Renal cortical epithelial cell (primary cell): ENCODE measurements at places on chromosomes 2 and 18. TPM values are rescaled to one million over a fixed set of nuclear protein-coding genes. Genes with fewer than 3 reads are reported as not detected.

- DNase-seq = peak; percentile 22
These were observed 142.0 kb upstream of the GAREM1 start for GRCh38 chr18:32612651-32613050.

DNA sequence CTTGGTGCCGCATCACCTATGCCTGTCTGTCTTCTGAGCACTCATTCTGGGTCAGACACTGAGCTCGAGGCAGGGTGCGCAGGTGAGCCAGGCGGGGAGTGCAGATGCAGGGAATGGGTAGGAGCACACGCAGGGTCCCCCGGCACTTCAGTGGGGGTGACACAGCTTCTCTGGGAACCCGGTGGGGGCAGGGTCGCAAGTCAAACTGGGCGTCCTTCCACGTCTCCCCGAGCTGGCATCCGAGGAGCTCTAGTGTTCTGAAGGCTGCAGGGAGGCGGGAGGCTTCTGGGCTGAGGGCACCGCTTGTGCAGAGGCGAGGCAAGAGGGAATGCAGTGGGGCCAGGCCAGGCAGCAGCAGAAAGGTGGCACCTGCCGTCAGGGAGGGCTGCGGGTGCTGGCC, 86.0 kb downstream of the DGKD start:
- DNase-seq = no peak

GRCh38 chr18:77811503-77811902, 561.9 kb downstream of the GALR1 start:
- no peak for DNase-seq

GRCh38 chr18:48106976-48107781, 176.7 kb upstream of the SMAD2 start:
- DNase-seq = peak; percentile 16

Gene CHRNG
- not detected in 2 replicates for total RNA-seq

Gene SNORC
- 0.69 and 2.1 TPM in 2 replicates for total RNA-seq

Gene PRKAG3
- total RNA-seq = not detected in 2 replicates

GRCh38 chr18:45688113-45688512, 35.9 kb upstream of the SLC14A1 start:
- DNase-seq = no peak

DNA sequence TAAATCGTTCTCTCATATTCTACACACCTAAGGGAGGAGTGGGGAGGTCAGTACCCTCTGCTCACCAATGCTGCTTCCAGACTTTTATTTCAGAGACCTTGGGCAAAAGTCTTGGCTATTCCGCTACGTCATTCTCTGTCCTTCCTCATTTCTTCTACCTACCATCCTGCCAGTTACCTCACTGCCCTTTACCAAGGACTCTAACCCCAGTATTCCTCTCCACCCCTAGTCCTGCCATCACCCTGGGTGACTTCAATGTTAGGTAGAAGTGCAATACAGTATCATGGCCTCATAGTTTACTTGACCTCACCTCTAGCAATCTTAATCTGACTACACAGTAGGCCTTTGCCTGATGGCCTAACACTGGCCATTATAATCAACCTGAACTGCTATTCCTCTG, 27.8 kb downstream of the RTN4 start:
- DNase-seq = no peak

DNA sequence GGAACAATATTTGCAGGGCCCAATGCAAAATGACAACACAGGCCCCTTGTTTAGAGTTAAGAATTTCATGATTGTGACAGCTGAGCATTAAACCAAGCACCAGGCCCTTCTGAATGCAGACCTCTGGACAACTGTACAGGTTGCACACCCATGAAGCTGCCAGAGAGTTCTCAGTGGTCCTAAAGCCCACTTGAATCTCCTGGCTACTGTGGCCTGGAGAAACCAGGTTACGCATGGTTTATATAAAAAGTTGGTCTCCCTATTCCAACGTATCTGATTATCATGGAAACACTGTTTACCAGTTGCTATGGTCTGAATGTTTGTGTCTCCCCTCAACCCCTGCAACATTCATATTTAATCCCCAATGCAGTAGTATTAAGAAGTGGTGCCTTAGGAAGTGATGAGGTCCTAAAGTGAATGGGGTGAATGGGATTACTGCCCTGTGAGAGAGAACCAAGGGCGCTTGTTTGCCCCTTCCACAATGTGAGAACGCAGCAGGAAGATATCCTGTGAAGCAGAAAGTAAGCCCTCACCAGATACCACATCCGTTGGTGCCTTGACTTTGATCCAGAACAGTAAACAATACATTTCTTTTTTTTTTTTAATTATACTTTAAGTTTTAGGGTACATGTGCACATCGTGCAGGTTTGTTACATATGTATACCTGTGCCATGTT, 48.0 kb upstream of the ANXA4 start:
- DNase-seq = no peak

DNA sequence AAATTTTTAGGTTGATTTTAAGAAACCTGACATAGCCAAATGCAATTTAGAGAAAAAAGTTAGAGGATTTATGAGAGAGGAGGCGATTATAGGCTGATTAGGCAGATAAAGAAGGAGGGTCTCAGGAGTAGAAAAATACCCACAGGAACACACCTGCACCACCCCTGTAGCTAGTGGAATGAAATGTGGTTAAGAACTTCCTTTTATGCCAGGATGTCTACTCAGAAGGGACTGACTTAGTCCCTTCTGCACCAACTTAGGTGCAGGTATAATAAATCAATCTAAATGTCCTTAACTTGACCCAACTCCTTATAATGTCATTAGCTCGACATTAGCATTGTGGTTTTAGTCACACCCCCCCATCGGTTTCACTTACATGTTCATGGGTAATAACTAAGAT, 1274.5 kb upstream of the TMEFF2 start:
- DNase-seq = no peak

Gene AGXT
- not detected in 2 replicates for total RNA-seq

- no peak for DNase-seq
These were observed 689.1 kb upstream of the POU3F3 start for GRCh38 chr2:104164721-104165252.

Gene IL1RL2
- 3.3 and 4.6 TPM in 2 replicates for total RNA-seq

GRCh38 chr2:239193401-239193811, 207.4 kb downstream of the HDAC4 start:
- no peak for DNase-seq

DNA sequence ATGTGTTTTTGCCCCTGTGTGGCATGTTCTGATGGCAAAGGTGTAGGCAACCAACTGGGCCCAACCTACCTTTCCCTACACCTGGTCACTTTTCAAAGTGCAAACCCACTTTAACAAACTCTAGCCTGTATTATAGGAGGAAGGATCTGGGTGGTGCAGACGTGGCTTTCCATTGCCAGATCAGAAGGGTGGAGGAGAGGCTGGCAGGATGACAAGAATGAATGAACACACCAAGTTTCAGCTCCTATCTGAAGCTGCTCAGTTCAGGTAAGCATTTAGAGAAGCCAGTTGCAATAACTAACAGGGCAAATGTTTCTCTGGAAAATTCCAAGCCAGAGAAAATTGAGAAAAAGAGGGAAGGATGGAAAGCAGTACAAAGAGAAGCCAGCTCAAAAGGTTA, 707 bp upstream of the SERPINB7 start:
- no peak for DNase-seq

Gene CCDC68
- 3.8 and 5.5 TPM in 2 replicates for total RNA-seq

- no peak for DNase-seq
These were observed 306.9 kb downstream of the CPS1 start for GRCh38 chr2:210863283-210863682.

DNA sequence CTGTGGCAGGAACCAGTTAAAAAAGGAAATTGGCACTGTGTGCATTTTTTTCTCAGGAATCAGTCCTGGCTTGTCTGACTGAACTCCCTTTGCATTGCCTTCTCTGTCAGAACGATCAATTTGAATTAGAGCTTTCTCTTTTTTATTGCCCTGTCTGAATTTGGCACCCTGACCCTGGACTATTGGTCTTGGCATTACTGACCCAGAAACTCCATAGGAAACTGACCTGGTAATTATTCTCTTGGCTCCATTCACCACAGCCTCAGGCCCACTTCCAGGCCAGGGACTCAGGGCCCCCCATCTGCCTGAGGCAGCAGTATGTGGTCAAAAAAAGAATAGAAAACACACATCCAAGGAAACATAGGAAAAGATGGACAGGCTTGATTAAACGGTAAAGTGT, 32.0 kb upstream of the CCDC88A start:
- no peak for DNase-seq

Gene FAM228A
- total RNA-seq = 0.05 and 0.35 TPM in 2 replicates

DNA sequence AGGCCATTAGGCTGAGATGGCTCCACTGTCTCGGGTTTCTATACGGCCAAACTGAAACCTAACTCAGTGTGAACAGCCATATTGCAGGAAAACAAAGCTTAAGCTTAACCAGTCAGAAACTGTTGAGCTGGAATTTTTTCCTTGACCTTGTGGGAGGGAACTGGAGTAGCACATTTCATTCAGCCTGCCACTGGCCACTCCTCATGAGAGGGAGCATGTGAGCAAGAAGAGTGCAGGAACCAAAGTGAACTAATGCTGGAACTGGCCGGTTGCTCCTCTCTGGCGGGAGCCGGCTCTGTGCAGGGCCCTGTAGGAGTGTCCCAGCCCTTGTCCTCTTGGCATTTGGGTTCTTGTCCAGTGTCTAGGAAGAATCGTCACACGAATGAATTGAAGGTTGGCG, 5.9 kb upstream of the POLE4 start:
- peak; percentile 2 for DNase-seq

GRCh38 chr2:46329803-46330775, 32.9 kb downstream of the EPAS1 start:
- peak; percentile 100 for DNase-seq

DNA sequence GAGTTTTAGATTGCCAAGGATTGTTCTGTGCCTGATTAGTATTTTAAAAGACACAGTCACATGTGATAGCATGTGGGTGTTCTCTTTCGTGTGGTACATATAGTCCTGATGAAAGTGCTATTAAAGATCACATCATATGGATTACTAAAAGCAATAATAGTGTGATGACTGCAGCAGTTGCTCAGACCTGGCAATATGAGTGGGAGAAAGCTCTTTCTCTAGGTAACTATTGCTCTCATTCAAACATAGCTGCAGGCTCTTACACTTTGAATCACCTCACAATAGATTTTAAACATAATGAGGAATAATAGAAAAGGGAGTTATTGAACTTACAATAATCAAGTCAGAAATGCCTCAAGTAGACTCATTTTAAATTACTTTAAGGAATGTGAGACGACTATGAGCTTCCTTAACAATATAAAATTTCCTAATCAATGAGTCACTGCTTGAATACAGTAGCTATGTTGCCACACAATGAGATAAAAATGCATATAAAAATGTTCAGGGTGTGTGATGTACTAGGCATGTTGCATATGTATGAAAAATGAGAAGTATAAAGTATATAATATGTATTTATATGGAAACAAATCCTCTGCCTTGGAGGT, 452.1 kb downstream of the TMX3 start:
- peak; percentile 78 for DNase-seq

- DNase-seq = no peak
These were observed 199.8 kb downstream of the ZFP36L2 start for GRCh38 chr2:43026426-43027096.

DNA sequence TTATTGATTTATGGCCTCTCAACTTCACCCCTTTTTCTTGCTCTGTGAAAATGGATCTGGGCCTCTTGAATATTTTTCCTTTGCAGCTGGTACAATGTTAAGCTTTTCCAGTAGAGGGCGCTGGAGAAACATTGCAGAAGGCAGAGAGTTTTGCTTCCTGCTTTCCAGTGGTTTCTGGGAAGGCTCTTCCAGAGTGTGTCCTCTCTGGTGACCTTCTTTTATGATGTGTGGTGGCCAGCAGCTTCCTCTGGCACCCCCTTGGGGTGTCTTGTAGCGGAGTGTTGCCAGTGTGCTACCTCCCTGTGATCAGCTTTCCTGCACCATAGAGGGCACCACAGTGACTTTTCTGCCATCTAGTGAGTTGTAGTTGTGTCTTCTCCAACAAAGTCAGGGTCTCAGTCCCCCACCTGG, 25.4 kb upstream of the MGAT5 start:
- DNase-seq = no peak

Gene LCT
- not detected in 2 replicates for total RNA-seq

GRCh38 chr2:189254268-189254883, 74.8 kb upstream of the COL5A2 start:
- DNase-seq = no peak

DNA sequence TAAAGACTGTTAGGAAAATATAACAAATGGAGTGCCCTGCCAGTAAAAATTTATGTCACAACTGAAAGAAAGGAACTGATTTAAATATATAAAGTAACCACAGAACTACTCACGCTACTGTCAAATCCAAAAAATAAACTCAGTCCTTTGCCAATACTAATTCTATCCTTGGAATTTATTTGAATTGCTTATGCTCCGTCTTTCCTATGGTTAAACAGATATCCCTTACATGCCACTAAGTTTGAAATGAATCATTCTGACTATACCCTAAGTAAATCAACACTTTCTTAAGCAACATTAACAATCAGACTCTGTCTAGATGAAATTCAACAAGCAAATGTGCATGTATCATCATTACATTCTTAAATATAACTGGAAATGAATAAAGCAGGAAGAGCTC, 9.8 kb downstream of the HNRNPLL start:
- no peak for DNase-seq

DNA sequence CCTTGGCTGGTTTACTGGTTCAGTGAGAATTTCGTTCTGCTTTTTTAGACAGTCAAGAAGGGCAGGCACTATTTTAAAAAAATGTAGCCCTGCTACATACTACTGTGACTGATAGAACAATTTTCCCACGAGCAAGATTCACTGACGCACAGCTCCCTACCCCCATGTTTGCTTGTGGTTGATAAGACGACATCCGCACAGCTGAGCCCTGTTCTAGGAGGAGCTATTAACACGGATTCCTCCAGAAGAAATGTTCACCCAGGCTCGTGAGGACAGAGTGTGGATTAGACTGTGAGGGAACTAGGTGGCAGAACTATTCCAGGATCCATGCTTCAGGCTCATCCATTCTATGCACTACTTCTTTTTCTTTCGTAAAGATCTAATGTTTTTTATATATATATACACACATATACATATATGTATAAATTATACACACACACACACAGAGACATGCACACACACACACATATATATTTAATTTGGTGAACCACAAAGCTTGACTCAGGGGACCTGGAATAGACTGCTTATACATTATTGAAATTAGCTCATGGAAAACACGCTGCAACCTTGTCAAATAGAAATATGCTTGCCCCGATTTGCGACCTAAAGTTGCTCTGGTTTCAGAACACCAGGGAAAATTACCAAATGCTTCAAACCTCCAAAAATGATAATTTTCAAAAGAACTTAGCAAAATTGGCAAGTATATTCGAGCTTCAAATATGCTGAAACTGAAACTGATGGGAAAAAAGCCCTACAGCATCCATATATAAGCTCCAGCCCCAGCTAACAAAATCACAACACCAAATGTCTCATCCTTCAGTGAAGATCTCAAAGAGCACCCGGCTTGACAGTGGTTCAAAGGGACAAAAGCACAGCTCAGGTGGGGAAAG, 370.4 kb downstream of the SOCS6 start:
- DNase-seq = peak; percentile 27

- no peak for DNase-seq
These were observed 184.8 kb downstream of the PRKCE start for GRCh38 chr2:45836316-45836715.
